Tibial artery (tissue), 4 donors: ENCODE measurements at places on chromosomes 3 and 15.
A peak's percentile ranks its signal among the peaks of the same experiment; 100 is the strongest.

GRCh38 chr3:43038010-43038409, 58.9 kb downstream of the GASK1A start:
- no peak for DNase-seq

- no peak for DNase-seq
These were observed 51.4 kb downstream of the SSUH2 start for GRCh38 chr3:8593021-8593827.

- DNase-seq: no peak
These were observed 203.6 kb downstream of the TNIK start for GRCh38 chr3:171256445-171257250.

GRCh38 chr3:179451265-179452175, at the start of gene GNB4:
GNB4 (minus strand) TSS chr3:179451470; CDS start chr3:179426200, 25,270 bp downstream.
- peak; percentile 82 for DNase-seq

DNA sequence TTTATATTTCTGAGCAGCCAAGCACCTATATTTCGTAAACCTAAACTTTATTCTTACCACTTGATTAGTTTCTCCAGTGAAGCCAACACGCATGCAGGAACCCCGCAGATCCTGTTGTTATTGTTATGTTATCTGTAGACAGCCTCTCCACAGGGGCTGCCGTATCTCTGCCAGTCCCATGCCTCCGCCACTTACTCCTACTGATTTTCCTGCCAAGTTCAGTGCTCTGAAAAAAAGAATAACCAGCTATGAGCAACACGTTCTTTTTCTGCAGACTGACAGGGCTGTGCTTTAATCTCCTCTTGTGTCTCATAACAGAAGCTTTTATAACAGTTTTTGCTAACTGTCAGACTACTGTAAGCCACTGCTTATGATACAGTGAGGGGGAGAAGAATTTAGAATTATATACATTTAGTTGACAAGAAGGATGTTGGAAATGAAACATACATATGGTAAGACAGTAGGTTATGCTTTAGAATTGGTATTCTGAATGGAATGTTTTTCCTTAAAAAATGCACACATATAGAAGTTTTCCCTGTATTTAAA, 347.4 kb downstream of the SI start:
- no peak for DNase-seq

- DNase-seq: no peak
These were observed 28.8 kb upstream of the GYG1 start for GRCh38 chr3:148962513-148962912.

GRCh38 chr3:8793242-8793641, 23.8 kb upstream of the OXTR start:
- no peak for DNase-seq

DNA sequence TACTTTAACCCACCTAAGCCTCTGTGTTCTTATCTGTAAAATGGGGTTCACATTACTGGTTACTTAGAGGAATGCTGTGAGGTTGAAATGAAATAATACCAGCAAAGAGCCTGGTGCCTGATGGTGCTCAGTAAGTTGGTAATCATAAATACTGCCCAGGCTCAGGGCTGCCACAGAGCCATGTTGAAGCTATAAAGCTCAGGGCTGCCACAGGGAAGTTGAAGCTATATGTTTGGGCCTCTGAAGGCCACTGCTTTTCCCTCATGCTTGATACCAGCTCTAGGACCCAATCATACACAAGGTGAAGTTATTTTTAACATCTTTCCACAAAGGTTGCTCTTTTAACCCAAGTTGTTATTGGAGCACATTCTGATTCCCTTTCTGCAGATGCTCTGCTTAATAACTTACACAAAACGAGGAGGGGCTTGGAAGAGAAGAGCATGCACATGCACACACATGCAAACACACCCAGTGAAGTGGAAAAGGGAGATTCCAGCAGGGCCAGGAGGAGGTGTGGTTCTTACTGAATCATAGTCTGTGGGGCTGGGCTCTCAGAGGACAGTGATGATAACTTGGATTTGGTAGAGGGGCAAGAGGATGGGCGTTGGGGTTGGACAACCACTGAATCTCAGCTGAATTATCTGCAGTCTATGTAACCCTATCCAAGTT, 17.4 kb downstream of the PARP14 start:
- DNase-seq: no peak

GRCh38 chr3:116188231-116188785, 257.0 kb downstream of the LSAMP start:
- DNase-seq: no peak

- no peak for DNase-seq
These were observed 417.3 kb downstream of the OTOL1 start for GRCh38 chr3:161913786-161914389.

DNA sequence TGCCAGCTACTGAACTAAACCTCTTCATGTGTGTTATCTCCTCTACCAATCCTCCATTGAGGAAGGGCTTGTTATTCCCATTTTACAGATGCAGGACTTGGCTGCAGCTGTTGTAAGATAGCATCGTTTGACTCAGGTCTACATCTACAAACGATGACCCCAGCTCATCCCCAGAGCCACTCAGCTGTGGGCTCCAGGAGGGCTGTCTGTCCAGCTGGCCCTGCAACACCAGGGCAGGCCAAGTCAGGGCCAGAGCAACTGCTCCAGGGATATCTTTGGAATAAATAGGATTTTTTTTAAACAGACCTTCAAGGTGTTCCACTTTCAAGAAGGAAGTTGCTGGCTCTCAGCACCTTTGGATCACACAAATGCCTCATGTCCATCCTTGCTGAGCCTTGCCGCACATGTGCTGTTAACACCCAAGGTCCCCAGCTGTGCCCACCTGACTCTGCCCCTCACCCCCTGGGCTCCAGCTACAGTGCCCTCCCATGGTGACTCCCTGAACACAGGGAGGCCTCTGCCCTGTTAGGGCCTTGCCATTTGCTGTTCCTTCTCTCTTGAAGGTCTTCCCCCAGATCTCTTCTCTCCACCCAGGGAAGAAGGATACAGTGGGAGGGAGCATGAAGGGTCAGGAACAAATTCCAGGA, 31.0 kb downstream of the ALDH1L1 start:
- no peak for DNase-seq

DNA sequence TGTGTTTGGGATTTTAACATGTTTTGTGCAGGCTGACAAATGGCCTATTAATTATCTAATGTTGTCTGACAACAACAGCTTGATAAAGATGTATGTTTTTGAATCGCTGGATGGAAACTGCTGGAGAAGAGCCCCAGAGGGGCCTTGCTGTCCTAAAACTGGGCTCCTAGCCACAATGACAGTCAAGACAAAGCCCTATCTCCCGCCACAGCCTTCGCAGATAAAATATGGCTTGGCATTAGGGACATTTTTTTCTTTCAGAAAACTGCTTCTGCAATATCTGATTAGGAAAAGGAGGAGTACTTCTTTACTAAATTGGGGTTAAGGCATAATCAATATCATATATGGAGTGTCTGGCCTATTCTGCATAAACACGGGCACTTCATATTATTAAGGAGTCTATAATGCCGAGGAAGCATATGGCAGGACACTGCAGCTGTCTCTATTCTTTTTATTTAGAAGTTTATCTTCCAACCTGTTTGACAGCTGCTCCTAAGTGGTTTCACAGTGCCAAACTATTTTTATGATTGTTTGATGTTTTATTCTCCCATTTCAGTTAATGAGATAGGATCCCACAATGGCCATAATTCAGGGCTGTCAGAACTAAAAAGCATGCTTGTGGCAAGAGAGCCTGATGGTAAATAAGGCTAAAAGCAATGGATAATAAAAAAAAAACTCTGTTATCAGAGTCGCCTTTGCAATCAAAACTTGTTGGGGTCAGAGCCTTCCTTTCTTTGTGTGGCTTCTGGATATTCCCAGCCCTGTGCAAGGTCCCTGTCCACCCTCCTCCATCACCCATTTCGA, 210.1 kb downstream of the MECOM start:
- no peak for DNase-seq

- no peak for DNase-seq
These were observed 37.1 kb upstream of the RPL35A start for GRCh38 chr3:197912741-197913476.
